ENCODE measurements at places on chromosomes 5 and 9.

- DNase-seq: peak; percentile 47
Observed at GRCh38 chr5:55699041-55699688, 13.0 kb downstream of the SLC38A9 start.

GRCh38 chr5:83644301-83644700 lies 76.4 kb downstream of the HAPLN1 start:
- DNase-seq: no peak

GRCh38 chr9:88730780-88731179 lies 195.8 kb downstream of the NXNL2 start:
- DNase-seq: no peak

GRCh38 chr9:103444176-103444575 lies 449.0 kb downstream of the CYLC2 start:
- no peak for DNase-seq

DNA sequence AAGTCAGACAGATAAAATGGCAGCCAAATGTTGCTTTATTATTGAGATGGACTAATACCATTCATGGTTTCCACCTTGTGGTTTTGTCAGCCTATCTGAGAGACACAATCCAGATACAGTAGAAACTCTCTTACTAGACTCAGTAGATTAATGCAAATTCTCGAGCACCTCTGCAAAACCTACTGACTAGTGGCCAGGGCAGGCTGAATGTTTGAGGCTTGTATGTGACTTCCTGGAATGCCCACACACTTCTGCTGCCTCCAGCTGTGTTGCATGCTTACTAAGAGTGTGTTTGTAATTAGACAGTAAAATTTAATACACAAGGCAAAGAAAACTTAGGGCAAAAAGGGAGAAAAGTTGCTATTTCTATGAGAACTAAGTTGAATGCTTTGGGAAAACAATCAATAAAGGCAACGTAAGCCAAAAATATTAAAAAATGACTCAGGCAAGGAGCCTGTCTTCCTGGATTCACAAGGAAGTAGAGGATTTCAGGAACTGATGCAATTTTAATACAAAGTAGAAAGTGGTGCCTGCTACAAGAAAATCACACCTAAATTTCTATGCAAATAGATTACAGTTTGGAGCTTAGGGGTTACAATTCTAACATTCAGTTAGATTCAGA lies 30.2 kb upstream of the CCNG1 start:
- peak; percentile 19 for DNase-seq

GRCh38 chr5:159887050-159887449 lies 29.2 kb upstream of the ADRA1B start:
- no peak for DNase-seq

- no peak for DNase-seq
Observed at GRCh38 chr9:131963072-131964030, 116.3 kb downstream of the MED27 start.

- DNase-seq: no peak
Observed at GRCh38 chr9:93480262-93480661, 26.9 kb upstream of the FAM120AOS start.

DNA sequence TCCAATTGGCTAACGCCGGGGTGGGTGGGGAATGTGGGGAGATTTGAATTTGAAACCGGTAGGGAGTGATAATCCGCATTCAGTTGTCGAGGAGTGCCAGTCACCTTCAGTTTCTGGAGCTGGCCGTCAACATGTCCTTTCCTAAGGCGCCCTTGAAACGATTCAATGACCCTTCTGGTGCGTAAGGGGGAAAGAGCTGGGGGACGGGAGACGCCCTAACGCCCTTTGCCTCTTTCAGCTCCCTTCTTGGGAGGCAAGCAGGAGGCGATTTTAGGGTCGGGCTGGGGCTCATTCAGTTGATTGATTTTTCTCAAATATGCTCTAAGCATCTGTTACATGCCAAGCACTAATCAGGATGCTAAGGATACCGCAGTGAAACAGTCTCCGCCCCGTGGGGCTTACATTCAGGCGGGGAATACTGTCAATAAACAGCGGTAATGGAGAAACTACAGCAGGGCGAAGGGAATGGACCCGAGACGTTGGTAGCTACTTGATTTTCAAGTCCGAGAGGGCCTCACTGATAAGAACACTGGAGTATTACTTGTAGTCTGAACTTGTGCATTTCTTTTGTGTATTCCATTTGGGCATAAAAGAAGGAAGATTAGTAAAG lies at the start of gene HMMR:
TSS of gene HMMR (plus strand) at position 71 of the 610 bp plus-strand sequence. CDS start at position 132, 61 bp downstream.
- DNase-seq: no peak

DNA sequence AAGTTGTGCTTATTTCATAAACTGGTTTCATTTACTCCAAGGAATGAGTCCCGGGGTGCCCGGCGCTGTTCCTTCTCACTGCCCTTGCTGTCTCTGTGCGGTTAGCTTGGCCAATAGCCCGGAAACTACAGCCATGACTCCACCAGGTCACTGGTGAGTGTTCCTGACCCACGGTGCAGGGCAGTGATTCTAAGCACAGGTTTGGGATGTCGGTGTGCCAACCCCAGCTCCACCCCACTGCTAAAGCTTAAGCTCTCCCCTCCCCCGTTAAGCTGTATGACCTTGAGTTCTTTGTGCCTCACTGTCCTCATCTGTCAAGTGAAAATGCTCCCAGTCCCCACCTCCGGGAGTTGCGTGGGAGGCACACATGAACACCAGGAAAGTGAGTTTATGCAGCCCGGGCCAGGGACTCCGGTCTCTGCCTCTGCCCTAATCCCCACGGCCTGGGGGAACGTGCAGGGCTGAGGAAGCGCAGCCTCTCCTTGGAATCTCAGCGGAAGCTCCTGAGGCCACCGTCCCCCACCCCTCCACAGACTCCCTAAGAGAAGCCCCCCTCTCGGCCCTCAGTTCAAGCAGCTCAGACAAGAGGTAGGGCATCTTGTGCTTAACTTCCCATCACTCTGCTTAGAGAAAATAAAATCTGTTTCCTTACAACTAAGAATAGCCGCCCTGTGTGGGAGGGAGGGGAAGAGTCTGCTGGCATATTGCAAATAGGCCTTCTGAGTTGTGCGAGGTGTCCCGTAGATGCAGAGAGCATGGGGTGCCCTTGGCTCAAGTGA lies 92.0 kb upstream of the RAI14 start:
- DNase-seq: no peak

DNA sequence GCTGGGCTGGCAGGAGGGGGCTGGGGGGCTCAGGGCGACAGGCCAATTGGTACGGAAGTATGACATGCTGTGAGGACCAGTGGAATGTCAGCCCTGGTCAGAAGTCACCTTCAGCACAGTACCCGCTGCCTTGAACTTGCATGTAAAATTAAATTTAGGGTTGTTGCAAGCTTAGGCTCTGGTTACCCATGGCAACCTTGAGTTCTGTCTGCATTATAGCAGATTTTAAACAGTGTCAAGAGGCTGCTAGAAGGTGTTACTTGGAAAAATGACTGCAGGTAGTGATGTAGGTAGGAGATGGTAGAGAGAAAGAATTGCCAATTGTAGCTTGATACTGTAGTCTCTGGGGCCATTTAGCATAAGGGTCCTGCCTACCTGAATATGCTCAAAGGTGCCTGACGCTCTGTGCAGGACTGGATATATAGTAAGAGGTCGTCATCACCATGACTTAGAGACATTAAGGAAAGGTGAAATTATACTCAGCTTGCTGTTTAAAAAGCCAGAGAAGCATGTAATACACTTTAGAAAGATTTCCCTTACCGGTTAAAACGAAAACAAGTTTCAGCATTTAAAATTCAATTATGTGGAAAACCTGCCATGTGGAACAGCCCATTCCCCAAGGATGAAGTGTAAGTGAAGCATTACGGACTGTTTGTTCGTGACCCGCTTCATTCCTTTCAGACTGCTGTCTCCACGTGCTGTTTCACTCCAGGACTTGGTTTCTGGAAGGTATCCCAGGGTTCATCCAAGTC lies 169.0 kb downstream of the PDZD2 start:
- no peak for DNase-seq

GRCh38 chr9:8401961-8402705 lies 602.6 kb upstream of the DMAC1 start:
- DNase-seq: no peak

- DNase-seq: no peak
Observed at GRCh38 chr9:33446240-33446945, 1.0 kb downstream of the AQP3 start.

DNA sequence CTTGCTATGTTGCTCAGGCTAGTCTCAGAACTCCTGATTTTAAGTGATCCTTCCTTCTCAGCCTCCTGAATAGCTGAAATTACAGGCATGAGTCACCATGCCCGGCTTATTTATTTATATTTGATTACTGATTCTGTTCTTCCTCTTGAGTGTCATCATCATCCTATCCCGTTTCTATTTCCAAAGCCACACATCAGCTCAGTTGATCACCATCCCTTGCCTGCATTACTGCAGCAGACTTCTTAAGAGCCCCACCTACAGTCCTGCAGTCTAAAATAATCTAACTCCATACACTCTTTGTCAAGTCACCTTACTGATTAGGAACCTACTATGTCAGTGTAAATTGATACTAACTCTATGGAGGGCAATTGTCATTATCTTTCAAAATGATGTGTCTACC lies 138.9 kb upstream of the RAI14 start:
- DNase-seq: no peak

DNA sequence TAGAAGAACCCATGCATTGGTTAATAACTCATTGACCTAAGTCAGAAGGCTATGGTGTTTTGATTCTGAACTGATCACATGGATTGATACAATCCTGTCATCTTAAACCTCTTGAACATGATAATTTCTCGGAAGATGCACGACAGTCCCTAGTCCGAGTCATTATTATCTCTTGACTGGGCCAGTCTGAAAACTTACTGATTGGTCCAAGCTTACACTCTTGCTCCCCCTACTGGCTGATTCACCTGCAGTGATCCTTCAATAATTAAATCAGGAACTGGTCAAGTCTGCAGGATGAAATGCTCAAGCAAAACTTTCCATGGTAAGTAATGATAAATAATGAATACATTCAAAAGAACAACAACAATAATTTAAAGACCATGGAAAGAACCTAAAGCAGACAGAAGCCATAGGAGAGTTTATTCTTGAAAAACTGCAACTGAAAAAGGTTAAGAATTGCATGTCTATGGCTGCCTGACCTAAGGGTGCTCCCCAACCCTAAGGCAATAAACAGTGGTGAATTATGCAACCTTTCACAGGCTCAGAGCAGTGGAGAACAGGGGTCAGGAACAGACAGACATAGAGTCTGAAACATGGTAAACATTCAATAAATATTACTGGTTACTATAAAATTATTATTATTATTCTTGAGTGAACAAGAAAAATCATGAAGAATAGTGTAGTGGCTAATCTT lies 79.3 kb downstream of the BRINP1 start:
- peak; percentile 29 for DNase-seq

- no peak for DNase-seq
Observed at GRCh38 chr9:20228096-20228495, 394.2 kb downstream of the MLLT3 start.

GRCh38 chr5:84354101-84354500 lies 30.6 kb downstream of the EDIL3 start:
- no peak for DNase-seq

DNA sequence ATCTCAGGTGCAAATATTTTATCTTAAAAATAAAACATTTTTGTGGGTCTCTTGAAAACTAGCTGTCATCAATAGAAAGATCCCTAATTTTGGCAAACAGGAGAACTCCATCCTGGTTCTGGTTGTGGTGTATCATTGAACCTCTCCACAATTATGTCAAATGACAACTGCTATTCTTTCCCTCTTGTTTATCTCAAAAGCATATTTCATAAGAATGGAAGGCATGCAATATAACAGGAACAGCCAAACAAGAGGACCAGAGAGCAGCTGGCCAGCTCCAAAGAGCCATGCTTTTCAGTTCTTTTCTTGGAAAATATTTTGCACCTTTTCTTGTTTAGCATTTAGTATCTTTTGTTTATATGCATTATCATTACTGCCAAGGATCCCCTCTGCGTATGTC lies 125.4 kb downstream of the ADAMTS6 start:
- no peak for DNase-seq

DNA sequence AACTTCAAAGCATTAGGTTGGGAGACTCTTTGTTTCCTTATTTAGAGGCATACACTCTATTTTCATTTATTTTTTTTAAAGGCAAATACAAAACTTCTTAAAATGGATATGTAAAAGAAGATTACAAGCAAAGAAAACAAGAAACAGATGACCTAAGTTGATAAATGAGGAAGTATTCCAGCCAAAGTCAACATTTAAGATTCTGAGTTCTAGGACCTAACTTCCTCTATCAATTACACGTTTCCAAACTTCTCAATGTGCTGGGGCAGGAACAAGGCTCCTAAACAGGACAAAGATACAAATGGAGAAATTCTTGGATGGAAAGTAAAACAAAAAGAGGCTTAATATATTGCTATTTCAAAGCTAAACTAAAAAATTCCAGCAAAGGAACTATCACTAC lies 89.5 kb downstream of the TLE1 start:
- no peak for DNase-seq

DNA sequence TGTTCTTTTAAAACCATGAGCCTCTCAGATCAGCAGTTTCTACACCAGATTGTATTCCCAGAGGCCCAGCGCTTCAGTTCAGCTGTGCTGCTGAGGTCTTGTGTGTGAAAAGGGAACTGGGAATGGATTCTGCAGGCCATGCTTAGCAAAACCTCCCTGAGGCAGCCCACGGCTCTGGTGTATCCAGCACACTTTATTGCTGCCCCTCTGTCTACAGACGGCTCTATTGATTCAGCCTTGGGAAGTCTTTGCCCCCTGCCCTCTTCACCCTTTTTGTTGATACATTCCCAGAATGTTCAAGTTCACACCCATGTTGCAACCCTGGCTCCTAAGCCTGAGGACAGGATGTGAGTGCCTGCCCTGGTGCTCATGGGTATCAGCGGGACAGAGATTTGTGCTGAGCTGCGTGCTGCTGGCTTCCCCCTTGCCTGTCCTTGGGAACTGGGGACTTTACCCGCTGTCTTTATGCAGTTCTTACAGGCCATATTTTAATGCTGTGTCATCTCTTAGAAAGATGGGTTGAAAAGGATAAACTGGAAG lies 37.3 kb downstream of the ARHGAP26 start:
- no peak for DNase-seq

DNA sequence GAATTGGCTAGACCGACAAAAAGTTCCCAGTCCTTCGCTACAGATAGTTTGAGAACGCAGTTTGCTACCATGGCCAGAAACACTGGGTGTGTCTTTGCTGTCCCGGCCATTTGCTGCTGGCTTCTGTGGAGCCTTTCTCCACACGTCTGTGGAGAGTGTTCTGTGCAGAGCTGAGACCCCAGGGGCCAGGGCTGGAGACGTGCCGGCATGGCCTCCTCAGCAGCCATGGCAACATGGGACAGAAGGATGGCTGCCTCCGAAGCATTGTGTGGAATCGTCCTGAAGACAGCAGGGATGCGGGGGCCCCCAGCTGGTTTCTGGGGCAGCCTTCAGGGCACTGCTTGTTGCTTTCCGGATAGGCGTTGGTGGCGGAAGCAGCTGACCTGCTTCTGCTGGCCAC lies 142.8 kb downstream of the GADD45G start:
- no peak for DNase-seq

GRCh38 chr9:136211441-136212344 lies 6.8 kb upstream of the LHX3 start:
- DNase-seq: no peak

GRCh38 chr5:2158109-2158508 lies 275.4 kb upstream of the IRX4 start:
- no peak for DNase-seq

Data from T-helper 2 cell (primary cell).